NCI-H1105 (cell line): ENCODE measurements at places on chromosomes 3 and 15.

DNA sequence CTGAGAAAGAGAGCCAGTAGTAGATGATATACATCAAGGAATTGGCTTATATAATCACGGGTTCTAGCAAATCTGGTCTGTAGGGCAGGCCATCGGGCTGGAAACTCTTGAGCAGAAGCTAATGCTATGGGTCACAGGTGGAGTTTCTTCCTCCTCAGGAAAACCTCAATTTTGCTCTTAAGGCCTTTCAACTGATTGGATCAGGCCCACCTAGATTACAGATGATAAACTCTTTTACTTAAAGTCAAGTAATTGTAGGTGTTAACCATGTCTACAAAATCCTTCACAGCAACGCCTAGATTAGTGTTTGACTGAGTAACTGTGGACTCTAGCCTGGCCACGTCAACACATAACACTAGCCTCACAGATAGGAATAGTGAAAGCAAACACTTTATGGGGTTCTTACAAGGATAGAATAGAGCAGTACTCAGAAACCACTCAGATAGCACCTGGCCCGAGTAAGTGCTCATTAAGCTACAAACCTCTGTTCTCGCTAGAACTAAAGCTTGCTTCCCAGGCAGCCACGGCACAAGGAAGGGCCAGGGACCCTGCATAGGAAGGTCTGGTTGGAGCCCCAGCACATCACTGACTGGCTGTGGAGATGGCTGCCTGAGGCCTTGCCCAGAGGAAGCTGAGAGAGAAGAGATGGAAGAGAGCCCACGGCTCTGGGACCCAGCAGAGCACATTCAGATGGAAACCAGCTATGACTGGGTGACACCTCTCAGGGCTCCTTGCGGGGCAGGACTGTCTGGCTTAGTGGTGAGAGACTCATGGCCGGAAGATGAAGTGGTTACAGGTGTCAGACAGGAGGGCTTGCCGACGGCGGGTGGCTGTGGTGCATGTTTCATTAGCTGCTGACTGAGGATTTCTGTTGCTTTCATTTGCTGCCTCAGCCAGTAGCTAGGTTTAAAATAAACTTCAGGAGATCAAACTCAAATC lies 202.5 kb upstream of the TLE3 start:
- no peak for DNase-seq

DNA sequence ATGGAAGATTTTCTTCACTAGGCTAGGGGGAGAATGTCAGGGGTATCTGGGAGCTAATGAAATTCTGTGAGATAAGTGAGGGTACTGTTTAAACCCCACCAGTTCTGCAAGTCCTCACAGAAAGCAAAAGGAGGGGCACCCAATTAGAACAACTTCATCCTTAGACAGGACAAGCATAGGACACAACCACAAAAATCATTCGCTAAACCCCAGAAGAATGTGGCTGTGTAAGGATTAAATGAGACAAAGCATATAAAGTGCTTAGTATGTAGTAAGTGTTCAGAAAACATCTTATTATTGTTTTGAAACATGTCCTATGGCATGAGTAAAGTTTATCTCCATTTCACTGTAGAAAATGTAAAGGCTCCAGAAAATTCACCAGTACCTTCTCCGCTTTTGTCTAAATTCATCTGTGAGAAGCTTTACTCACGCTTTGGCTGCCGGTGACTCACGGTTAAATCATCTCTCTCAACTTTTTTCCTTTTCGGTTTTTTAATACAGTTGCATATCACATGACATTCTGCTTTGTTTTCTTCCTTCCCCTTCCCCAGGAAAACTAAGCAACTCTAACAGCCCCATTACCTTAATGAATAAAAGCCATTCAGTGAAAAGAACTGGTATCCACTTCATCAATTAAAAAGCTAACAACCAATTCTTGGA lies 1.7 kb downstream of the CLRN1 start:
- DNase-seq, result no peak

GRCh38 chr3:85796140-85796539 lies 837.4 kb downstream of the CADM2 start:
- DNase-seq, result no peak

DNA sequence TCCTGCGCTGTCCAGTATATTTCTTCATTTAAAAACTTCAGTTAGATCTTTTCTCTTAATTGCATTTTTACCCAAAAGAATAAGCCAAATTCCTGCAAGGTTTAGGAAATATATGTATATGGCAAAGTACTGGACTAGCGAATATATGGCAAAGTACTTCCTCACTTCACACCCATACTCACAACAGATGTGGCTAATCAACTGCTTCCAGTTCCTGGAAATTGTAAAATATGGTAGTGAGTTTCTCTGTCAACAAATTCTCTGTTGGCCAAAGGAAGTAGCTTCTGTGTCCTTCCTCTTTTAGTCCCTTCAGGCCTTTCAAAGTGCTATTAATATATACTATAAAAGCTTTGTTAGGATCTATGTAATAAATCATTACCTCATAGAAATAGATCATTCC lies 22.0 kb downstream of the GPR15 start:
- DNase-seq, result no peak

DNA sequence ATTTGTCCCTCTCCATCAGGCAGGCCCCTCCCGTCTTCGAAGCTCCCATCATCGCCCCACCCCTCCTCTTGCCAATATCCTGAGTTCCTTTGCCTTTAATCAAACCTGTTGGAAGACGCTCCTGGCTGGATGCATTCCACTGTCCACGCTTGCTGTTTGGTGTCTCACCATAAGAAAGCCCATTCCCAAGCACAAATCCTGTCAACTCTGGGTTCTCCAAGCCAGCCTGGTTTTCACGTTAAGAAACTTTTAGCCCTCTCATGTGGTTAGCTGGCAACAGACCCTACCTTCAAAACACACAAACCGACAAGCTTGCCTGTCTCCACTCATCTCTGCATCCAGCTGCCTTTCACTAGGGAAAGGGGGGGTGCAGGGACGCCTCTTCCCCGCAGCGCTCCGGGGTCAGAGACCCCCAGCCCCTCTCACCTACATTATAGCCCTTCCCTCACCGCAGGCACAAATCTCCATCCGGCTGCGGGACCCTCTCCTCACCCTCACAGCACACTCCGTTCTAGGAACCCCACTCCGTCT lies 1.1 kb downstream of the GORASP1 start:
- no peak for DNase-seq
